ENCODE measurements at places on chromosomes 5 and 9.

GRCh38 chr9:21657966-21658667 is 144.3 kb upstream of the MTAP start:
- DNase-seq, result no peak

DNA sequence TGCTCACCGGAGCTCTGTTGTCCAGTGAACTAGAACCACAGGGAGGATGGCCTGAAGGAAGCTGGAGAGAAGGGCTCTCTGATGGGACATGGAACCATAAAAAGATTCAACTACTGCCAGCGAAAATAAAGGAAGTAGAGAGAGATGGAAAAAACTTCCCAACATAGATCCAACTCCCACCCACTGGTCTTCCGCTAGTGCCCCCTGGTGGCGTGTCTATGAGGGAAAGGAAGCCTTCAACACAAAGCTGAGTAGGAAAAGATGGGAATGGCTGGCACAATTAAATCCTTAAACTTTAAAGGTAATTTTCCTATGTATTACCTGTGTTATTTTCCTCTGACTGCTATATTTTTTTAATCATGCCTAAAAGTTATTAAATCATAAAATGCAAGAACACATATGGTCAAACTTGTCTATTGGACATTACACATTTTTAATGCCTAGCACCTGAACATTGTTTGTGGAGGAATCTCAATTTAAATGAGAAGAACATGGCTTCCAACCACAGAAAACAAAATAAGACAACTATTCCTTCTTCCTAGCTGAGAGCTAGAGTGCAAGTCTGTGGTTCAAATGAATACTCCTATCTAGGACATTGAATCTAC is 51.5 kb downstream of the CEP120 start:
- DNase-seq, result no peak

GRCh38 chr9:98572054-98572627 is 136.6 kb downstream of the GABBR2 start:
- no peak for DNase-seq

DNA sequence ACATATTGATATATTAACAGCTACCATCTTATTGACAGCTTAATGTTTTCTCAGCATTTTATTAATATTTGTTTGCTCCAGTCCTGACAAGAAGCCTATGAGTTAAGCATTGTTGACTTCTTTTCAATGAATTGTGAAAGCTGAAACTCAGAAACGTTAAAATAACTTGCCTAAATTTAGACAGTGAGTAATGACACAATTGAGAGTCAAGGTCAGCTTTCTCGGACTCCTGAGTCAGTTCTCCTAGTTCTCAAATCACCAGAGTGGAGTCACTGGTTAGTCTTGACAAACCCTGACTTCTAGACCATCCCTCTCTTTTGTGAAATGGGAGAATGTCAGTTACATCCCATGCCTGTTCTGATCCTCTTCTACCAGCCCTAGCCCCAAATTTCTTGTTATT is 222.7 kb upstream of the ACO1 start:
- no peak for DNase-seq

GRCh38 chr5:151825445-151825844 is 53.7 kb downstream of the G3BP1 start:
- DNase-seq, result peak; percentile 51

- DNase-seq, result no peak
Observed at GRCh38 chr9:77729177-77729576, 81.1 kb upstream of the GNA14 start.

GRCh38 chr9:116116393-116116792 is 37.2 kb upstream of the PAPPA start:
- no peak for DNase-seq

- DNase-seq, result no peak
Observed at GRCh38 chr5:89733772-89734171, 675.8 kb downstream of the CETN3 start.

DNA sequence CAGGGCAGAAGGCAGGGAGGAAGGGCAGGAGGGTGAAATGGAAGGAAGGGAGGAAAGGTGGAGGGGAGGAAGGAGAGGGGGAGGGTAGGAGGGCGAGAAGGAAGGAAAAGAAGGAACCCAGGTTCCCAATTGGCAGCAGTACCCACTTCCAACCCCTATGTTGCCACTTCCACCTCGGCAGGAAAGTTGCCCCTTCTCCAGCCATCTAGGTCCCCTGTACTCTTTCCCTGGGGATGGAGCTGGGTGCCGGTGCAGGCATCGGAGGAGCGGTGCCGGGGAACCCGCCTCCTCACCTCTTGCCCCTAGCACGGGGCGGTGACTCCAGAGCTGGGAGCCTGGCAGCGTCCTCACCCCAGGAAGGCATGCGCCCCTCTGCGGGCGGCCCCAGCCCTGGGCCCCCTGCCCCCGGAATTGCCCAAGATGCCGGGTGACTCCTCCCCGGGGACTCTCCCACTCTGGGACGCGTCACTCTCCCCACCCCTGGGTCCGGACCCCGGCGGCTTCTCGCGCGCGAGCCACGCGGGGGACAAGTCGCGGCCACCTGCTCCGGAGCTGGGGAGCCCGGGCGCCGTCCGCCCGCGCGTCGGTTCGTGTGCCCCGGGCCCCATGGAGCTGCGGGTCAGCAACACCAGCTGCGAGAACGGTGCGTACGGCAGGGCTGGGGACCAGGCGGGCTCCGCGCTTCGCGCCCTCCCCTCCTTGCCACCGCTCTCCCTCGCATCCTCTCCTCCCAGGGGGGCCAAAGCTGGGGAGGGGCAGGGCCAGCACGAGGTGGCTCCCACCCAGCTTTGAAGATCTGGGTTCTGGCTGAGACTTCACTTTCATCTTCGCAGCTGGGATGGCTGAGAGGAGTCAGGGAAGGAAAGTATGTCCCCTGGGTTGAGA is at the start of gene NIPAL4:
Gene NIPAL4, plus strand, starts transcription at position 499 of the 885 bp plus-strand sequence. Its CDS starts 108 bp downstream, at position 607.
- DNase-seq, result no peak

DNA sequence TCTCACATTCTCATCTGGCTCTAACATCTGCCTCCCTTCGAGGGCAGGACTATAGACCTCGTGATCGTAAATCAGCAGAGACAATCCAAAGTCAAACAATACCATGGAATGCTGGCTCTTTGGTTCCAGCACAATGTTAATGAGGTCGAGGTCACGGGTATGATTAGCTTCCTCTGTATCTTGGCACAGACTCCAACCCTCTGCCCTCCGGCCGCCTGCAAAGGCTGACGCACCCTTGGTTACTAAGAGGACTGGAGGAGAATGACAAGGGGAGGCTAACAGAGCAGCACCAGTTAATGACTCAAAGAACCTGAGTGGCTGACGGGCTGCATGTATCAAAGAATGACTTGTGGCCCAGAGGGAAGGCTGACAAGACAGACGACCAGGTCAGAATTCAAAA is 10.1 kb downstream of the LHFPL2 start:
- DNase-seq, result peak; percentile 94

DNA sequence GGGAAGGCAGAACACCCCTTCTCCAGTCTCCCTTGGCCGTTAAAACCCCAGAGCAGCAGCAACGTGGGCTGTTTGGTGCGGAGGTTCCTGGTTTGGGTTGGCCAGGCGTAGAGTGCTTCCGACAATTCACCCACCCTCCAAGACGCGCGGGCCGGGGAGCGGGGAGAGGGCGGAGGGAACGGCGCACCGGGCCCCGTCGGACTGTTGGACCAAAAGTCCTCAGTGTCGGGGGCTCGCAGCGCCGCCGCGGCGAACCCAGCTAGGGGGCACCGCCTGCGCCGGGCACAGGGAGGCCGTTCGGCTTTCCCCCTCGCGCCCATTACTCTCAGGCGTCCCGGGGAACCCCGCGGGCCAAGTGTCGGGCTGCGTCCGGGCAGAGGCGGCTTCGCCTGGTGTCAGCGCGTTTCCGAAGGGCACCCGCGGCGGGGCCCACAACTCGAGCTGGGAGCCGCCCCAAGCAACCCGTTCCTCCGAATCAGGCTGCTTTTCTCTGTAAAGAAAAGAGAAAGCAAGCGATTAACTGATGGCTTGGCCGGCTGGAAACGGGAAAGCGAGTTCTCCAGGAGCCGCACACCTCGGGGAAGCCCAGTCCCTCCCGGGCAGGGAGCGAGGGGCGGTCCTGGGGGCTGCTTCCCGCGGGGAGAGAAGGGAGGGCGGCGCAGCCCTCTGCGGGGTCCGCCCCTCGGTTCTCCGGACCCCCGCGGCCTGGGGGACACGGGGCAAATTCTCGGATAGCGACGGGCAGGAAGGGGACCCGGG is 145.5 kb downstream of the ERCC6L2 start:
- DNase-seq, result no peak

DNA sequence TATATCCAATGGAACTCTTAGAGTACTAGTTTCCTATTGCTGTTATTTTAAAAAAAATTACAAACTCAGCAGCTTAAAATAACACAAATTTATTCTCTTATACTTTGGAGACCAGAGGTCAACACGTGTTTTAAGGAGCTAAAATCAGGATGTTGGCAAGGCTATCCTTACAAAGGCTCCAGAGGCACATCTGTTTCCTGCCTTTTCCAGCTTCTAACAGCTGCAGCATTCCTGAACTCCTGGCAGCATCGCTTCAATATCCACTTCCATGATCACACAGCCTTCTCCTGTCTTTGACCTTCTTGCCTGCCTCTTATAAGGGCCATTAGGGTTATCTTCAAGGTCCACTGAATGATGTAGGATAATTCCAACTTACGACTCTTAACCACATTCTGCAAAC is 92.2 kb upstream of the CCNG1 start:
- no peak for DNase-seq

DNA sequence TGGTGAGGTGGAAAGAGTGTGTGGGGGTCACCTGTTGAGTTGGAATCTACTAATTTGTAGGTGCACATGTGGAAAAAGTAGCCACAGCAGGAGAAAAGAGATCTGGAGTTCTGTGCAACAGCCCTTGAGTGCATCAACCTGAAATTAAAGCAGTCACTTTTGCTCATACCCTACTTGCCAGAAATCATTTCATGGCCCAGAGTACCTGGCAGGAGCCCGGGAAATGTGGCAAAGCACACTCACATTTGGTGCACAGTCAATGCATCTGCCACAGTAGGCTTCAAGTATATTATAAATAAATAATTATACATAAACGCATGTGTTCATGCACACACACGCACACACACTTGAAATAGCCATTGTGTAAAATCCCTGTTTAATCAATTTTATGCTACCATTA is 203.0 kb downstream of the ICE1 start:
- DNase-seq, result no peak

DNA sequence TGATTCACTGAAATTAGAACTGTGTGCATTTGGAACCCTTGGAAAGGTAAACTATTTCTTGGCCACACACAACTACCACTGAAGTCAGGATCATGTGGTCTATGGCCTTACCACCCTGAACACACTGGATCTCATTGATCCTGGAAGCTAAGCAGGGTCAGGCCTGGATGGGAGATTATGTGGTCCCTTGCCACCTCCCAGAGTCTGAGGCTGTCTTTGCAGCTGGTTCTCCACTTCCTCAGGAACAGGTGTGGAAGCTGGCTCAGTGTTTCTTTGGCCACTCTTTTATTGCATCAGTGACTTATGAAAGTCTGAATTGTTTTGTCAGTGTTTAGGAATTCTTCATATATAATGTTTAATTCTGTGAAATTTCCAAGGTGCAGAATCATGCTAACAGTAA is 89.2 kb downstream of the TEK start:
- no peak for DNase-seq

DNA sequence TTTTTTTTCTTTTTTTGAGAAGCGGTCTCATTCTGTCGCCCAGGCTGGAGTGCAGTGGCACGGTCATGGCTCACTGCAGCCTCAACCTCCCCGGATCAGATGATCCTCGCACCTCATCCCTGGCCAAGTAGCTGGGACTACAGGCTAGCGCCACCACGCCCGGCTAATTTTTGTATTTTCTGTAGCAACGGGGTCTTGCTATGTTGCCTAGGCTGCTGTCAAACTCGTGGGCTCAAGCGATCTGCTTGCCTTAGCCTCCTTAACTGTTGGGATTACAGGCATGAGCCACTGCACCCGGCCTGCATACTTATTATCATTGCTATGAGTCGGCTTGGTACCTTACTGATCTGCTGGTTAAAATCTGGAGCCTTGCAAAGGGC is 790 bp upstream of the IARS1 start:
- DNase-seq, result no peak

DNA sequence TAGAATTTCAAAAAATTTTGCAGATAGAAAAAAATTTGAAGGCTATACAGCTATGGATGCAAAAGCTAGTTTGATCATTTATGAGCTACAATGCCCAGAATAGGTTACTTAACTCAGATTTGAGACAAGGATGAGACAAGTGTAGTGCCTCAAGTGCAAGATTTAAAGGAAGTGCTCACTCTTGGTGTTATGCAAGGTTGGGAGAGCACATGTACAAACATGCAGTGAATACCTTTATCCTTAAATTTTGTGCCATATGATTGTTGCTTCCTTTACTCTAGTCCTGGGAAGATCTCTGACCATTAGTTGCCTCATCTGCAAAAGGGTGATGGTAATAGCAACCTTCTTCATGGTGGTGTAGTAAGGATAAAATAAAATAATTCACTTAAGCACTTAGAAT is 31.7 kb upstream of the PPP2R2B start:
- DNase-seq, result no peak

DNA sequence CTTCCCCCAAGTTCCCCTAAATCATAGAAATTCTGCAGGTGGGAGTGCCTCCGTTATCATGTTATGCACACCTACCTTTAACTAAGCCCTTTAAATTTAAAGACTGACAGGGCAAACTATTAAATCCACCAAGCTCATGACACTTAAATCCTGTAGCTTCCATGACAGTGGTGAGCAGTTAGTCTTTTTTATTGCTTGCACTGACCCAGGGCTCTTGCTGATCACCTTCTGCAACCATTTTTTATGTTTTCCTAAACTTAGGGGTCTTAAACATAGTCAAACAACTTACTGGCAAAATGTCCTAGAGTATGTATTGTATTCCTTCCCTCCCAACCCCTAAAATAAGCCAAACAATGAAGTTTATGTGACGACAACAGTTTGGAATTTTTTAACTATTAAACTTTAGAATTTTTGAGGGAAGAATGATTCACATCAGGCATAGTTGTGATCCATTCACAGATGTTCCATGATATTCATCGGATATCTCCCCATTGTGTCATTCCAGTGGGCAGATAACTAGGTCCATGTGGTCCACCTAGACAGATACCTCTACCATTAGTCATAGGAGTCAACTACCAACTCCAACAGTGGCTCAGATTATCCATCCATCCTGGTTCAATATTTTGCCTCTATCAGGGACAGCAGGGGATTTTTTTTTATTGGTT is 283.1 kb downstream of the ADAMTS6 start:
- peak; percentile 70 for DNase-seq

GRCh38 chr9:105116052-105116868 is 128.2 kb upstream of the SLC44A1 start:
- no peak for DNase-seq

DNA sequence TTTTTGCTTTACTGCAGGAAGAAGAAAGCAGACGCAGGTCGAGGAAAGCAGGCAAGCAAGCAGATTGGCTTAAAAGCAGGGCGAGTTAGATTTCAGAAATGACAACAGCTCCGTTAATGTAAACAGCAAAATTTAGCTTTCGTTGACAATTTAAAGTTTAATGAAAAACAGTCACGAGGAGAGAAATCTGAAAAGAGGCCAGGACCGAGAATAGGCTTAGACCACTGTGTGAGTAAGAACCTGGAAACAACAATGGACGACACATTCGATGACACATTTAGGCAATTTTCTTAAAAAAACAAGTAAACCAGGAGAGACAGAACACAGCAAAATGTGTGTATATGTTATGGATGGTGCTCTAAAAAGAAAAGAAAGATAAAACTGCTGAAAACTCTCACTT is 155.3 kb downstream of the ISOC1 start:
- no peak for DNase-seq
